Right lobe of liver (tissue), 6 donors: ENCODE measurements at places on chromosomes 1 and 21. TPM values are rescaled to one million over a fixed set of nuclear protein-coding genes. Genes with fewer than 3 reads are reported as not detected.

- no peaks in the 10 kb centered on the region for H3K4me1 ChIP-seq
Observed at GRCh38 chr1:204842892-204843291, 27.8 kb upstream of the NFASC start.

DNA sequence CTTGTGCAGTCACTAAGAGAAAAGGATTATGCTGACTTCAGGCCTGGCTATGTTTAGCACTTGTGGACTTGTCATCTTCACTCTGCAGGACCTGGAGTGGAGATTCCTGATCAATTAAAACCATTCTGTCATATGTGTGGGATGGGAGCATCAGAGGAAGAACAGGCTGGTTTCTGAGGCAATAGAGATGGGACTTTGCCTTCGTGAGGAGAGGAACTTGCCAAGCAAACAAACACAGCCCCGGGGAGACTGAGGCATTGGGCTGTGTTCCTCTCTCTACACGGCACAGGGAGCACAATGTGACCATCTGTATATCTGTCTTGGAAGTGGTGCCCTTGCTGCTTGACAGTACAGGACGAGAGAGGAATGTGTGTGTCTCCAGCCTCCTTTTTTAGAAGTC lies 23.1 kb downstream of the VASH2 start:
- H3K4me3 ChIP-seq = no peak overlapping the region
- H3K36me3 ChIP-seq = no peaks in the 10 kb centered on the region
- DNase-seq = no peak
- no peaks in the 10 kb centered on the region for H3K27me3 ChIP-seq
- H3K4me1 ChIP-seq = no peaks in the 10 kb centered on the region

GRCh38 chr1:167747988-167748387 lies 26.2 kb downstream of the MPZL1 start:
- H3K27me3 ChIP-seq = no peaks in the 10 kb centered on the region
- no peak overlapping the region for H3K27ac ChIP-seq
- DNase-seq = no peak
- H3K4me3 ChIP-seq = no peak overlapping the region

- H3K36me3 ChIP-seq = no peaks in the 10 kb centered on the region
- no peak for DNase-seq
- no peaks in the 10 kb centered on the region for H3K27me3 ChIP-seq
- H3K27ac ChIP-seq = no peak overlapping the region
Observed at GRCh38 chr1:73899311-73899710, 298.7 kb downstream of the LRRIQ3 start.

MTARC2 gene
- 72.5 TPM for total RNA-seq
